ENCODE measurements at places on chromosomes 7 and 10. TPM values are rescaled to one million over a fixed set of nuclear protein-coding genes. Genes with fewer than 3 reads are reported as not detected.

Gene HOXA7
- total RNA-seq = 1.8 TPM

Gene SLC13A1
- not detected for total RNA-seq

Gene OLAH
- total RNA-seq = 0.30 TPM

Gene CALML5
- total RNA-seq = not detected

Gene NEUROG3
- not detected for total RNA-seq

Gene IL2RA
- total RNA-seq = not detected

Gene PMS2
- 20.8 TPM for total RNA-seq

Gene SHH
- not detected for total RNA-seq

Gene HMX2
- not detected for total RNA-seq

Gene SNCG
- 3.3 TPM for total RNA-seq

Gene VAX1
- total RNA-seq = not detected

Measured in smooth muscle cell of the umbilical artery (primary cell).